ENCODE measurements at places on chromosomes 5 and 9.
A peak's percentile ranks its signal among the peaks of the same experiment; 100 is the strongest.

- no peak for DNase-seq
Measured at GRCh38 chr9:84808416-84808815, 138.9 kb downstream of the NTRK2 start.

GRCh38 chr5:59061377-59061776 is 478.5 kb downstream of the RAB3C start:
- DNase-seq = no peak

- no peak for DNase-seq
Measured at GRCh38 chr9:78921341-78921740, 624.4 kb downstream of the PSAT1 start.

DNA sequence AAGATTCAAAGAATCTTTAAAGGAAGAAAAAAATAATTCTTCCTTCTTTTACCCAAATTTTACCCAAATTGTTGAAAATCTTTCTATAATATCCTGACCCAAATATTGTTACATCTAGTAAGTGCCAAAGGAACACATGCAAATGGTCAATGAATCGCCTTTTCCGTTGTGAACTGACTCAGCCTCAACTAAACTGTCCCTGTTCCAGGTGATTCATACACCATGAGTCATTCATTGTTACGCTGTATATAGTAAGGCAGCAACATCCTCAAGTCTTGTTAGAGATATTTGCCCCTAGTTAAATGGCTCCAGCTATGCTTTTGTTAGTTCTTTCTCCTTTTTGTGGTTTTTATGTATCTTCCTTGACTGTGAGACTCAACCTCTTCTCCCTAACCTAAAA is 9.7 kb downstream of the PTGER4 start:
- peak; percentile 91 for DNase-seq

DNA sequence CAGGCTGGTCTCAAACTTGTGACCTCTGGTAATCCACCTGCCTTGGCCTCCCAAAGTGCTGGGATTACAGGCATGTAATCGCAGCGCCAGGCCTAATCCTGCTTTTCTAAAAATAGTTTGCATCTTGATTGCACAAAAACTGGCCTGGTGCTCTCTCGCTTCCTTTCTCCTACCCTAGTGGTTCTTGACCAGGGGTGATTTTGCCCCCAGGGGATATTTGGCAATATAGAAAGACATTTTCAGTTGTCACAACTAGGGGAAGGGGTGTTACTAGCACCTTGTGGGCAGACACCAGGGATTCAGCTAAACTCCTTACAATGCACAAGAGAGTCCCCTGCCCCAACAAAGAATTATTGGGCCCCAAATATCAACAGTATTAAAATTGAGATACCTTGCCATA is 139.8 kb downstream of the DROSHA start:
- DNase-seq = no peak

DNA sequence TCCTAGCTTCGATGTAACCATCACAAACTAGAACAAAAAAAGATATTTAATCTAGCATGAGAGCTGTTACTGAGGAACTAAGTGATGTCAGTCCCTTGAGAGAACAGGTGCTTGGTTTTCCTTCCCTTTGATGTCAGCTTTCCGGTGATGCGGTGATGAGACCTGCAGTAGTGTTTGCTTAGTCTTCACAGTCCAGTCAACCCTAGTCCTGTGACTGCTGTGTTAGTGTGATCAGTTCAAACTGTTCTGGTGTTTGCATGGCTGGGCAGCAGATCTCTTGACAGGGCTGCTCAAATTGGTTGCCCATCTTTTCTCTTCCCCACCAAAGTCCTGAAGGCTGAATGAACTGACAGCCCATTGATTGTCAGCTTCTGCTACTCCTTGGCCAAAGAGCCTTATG is 608.6 kb upstream of the DAB2 start:
- no peak for DNase-seq

- peak; percentile 54 for DNase-seq
Measured at GRCh38 chr5:37875051-37875787, 35.4 kb upstream of the GDNF start.

DNA sequence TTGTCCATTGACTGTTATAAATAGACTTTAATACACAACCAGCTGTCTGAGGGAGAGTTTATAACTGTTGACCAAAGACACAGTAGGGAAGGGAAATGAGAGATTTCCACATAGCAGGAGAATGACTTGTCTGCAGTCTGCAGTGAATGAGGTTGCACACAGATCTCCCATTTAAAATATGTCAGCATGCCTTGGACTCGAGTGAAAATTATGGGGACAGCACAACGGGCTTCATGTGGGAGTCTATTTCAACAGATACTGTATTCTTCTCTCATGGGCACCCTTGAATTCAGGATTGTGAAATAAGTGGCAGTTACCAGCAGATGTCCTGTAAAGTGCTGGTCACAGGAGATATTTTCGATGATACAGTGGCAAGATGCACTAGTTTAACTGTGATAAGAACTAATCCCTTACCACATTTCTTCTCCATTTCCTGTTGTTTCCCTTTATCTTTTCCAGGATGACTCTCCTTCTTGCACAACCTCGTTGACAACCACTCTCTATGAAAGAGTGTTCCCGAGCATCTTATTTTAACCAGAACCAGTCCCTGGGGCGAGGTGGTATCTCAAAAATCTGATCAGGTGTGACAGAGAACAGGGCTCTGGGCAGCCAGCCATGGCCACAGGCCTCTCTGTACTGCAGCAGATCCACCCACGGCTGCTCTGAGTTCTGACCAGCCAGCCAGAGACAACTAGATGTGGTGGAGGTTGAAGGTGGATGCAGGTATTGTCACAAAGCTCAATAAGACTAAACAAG is 51.5 kb upstream of the MAP3K1 start:
- DNase-seq = peak; percentile 72

- DNase-seq = peak; percentile 39
Measured at GRCh38 chr5:142978726-142979125, 208.5 kb downstream of the ARHGAP26 start.

DNA sequence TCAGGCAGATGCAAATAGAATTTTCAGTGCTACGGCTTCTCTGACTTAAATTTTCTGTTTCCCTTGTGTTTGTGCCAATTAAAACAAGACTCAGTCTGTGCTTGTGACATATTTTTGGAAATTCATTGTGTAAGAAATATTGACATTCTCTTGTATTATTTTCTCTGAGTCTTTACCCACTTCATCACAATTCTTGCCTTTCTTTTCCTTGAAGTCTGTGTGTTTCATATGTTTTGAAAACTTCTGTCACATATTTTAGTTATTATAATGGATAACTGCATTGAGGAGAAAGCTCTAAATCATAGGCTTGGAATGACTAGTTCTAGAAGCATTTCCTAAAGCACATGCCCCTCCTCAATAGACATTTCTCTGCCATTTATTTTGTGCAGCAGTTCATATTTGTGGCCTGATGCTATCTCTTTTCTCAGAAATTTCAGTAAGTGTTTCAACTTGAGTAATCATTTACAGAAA is 206.6 kb downstream of the PALM2AKAP2 start:
- DNase-seq = peak; percentile 85

GRCh38 chr5:120464627-120465435 is 731 bp downstream of the PRR16 start:
- peak; percentile 24 for DNase-seq

GRCh38 chr9:83220730-83221129 is 157.8 kb upstream of the RASEF start:
- DNase-seq = peak; percentile 91

- no peak for DNase-seq
Measured at GRCh38 chr5:148205044-148205806, 2.4 kb downstream of the SPINK6 start.

DNA sequence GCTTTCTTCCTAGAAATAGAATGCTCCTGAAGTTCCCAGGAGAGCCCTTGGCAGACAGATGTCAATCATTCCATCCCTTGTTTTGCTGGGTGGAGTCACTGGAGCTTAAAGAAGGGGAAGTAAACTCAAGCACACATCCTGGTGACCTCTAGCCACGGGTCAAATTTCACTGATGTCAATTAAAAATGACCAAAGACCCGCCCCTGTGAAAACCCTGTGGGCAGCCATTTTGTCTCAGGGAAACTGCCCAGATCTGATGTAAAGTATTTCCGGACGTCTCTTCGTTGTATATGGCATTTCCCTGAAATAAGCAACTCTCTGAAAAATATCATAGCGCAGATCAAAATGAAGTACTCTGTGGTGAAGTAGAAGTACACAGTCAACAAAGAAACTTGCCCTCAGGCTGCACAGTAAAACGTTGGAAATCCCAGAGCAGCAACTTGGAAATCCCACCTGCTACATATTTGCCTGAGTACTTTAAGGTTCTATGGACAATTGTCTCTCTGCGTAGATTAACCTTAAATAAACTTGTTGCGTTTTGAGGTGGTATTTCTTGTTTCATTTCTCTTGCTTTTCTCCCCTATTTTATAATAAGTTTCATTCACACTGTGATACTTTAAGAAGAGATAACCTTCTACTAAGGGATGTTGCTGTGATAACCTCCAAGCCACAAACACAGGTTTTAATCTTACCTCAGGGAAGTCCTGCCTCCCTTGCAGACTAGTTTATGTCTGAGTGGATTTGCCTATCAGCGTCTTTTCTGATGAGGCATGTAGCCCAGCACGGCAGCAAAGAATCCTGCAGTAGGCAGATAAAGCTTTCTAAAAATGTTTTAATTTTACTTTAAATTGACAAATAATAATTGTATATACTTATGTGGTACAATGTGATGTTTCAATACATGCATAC is 60.9 kb upstream of the PIP5K1B start:
- DNase-seq = no peak

- DNase-seq = no peak
Measured at GRCh38 chr5:98066910-98067309, 706.6 kb upstream of the RGMB start.

GRCh38 chr9:114363424-114363823 is 24.4 kb downstream of the AKNA start:
- no peak for DNase-seq

DNA sequence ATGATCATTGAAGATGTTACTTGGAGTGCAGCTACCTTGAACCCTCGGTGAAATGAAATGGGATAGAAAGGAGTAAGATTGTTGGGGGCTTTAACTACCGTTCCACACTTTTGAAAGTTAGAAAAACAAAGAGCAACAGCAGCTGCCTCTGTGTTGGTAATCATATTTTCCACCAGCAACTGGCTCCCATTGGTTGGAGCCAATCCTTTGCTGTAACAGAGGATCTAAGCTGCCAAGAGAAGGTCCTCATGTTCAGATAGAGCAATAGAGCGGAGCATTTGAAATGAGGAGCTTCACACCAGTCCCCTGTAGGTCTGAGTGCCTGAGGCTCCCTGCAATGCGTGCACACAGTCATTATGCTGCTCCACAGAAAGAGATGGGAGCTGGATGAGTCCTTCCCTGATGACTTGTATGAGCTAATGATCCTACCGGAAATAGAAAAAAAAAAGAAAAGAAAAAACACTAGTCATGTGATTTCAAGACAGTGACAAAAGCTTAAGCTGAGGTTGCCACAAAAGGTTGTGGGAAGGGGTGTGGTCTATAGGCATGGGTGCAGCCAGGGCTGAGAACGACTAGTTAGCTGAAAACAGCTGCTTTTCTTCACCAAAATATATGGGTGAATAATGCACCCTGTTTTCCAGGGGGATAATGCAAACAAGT is 300.7 kb downstream of the MLLT3 start:
- no peak for DNase-seq

GRCh38 chr5:179886190-179886911 is 21.3 kb downstream of the TBC1D9B start:
- no peak for DNase-seq

DNA sequence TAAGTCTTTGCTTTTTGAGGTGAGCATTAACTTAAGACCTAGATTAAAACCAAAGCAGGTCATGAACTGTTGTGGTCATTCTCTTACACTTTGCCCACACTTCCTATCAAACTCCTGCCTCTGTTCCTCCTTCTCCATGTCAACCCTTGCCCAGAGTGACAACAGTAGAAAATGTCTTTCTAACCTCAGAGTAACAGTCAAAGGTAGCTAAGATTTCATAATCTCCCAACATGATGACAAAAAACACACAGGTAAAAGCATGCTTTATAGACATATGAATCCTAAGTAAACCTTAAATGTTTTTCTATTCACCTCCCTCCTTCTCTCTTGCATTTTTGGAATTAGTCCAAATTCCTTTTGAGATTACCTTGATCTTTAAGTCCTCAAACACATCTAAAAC is 422.3 kb downstream of the SPATA31D1 start:
- DNase-seq = no peak

GRCh38 chr9:101397746-101398067 is 711 bp downstream of the MRPL50 start:
- no peak for DNase-seq

DNA sequence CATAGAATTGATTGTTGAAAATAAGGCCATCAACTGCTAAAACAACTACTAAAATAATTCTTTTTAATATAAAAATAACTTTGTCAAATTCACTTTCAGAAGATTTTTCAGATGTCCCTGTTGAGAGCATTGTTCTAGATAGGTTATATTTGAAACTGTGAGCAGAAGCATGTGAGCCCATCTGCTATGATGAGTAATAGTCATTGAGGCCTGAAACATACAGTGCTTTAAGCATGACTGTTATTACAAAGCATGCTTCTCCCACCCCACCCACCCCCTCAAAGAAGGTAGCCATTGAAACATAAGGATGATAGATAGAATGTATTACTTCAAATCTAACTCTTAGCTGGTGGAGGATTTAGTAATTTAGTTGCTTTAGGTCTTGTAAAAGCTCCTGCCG is 86.0 kb downstream of the UHRF2 start:
- DNase-seq = no peak

- no peak for DNase-seq
Measured at GRCh38 chr5:41083306-41083705, 12.2 kb upstream of the MROH2B start.

DNA sequence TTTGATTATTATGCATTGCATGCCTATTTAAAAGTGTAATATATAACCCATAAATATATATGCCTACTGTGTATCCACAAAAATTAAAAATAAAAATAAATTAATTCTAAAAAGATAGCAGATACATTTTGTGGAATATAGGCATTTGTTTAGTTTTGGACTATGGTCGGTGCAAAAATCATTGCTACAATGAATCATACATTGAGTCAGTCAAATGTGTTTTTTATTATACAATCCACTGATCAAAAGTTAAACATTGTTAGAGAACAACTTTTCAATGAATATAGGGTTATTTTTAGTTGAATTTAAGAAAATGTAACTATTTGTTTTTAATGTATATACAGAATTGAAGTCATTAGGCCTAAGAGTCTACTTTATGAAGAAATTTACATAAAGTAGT is 885.9 kb downstream of the EFNA5 start:
- no peak for DNase-seq

DNA sequence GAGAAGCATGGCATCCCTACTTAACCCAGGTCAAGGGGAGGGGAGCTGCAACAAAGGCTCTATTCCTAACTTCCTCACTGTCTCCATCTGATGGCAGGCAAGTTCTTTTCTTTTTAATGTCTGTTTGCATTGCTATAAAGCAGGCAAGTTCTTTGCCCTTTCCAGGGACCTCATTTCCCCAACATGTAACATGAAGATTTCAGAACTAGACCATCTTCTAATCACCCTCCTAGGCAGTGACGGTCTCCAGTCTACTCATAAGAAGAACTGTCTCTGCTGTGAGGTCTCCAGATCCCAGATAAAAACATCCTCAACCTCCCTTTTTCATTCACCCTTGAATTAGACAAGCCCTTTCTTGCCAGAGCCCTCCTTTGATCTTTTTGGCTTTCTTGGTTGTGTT is 42.1 kb downstream of the PPP1R2B start:
- no peak for DNase-seq
